ENCODE measurements at places on chromosomes 1 and 21.

DNA sequence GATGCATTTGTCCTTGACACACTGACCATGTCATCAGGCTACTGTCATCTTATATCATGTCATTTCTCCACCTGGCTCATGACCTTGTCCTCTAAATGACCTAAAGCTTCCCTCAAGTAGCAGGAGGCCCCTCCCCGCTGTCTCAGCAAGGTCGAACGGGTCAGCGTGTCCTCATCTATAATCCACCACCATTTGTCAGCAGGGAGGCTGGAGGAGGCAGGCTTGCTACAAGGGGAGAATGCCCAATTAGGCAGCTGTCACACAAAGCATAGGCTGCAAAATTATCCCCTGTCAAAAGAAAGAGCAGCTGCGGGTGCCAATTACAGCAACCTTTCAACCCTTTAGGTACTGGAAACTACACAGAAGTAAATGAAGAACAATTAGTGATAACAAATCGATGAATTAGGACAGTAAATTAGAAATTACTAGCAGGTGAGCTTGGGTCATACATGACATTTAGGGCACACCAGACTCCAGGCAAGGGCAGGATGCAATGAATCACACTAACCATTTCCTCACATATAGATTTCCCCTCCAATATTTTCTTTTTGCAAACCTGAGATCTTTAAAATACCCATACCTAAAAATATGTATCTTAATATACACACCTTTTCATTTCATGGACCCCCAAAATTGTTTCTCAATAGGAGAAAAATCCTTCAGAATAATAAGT, 61.2 kb downstream of the NRIP1 start:
- DNase-seq = no peak

GRCh38 chr1:154797175-154797574, 72.9 kb downstream of the KCNN3 start:
- DNase-seq = no peak

DNA sequence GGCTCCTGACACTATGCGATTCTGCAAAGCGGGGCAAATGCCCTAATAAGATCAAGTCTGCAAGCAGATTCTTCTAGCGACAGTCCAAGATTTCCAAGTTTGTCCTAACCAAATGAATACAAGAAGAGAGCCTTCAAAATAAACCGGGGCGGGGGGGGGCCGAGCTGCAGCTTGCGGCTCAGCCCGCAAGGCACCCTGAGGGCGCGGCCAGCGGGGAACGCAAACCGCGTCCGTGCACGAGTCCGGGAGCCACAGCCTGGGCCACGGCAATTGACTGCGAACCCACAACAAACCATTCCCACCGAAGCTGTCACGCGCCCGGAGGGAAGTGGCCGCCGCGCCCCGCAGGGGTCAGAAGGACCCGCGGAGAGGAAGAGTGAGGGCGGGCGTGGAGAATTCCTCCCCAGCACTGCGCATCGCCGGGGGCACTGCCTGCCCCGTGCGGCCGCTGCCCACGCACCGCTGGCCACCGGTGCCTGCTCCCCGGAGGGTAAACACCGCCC, 687 bp downstream of the TGFBR3 start:
- DNase-seq = peak; percentile 71

DNA sequence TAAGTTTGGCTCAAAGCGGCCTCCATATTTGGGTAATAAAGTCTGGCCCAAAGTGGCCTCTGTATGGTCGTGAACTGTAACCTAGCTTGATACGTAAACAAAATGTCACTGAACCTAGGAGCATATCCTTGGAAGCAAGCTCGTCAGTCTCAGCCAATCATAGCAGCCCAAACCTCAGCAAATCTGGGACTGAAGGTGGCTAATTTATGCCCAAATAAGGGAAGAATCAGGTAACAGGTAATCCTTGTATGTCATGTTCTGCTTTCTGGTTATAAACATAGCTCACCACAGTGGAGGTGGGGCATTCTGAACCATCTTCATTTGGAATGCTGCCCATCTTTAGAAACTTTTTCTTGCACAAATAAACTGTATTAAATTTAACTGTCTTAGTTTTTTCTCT, 281.1 kb downstream of the TTLL7 start:
- no peak for DNase-seq

- no peak for DNase-seq
Observed at GRCh38 chr1:214452152-214452784, 99.1 kb downstream of the PTPN14 start.

- DNase-seq = no peak
Observed at GRCh38 chr1:230109895-230110667, 43.0 kb downstream of the GALNT2 start.

DNA sequence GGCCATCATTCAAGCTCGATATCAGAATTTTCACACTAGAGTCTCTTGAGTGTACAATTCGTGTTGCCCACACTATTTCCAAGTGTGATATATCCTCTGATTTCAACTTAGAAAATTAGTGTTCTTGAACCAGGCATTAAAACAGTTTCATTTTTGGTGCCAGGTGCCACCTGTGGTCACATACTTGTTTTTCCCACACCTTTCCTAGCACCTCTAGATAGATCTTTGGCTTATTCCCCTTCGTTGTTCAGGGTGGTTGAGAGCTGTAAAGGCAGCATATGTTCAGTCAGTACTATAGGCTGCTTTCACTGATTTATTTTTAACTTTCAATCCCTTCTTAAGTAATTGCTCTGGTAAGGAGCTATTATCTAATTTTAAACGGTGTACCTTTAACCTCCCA, 131.1 kb downstream of the NEK7 start:
- no peak for DNase-seq

GRCh38 chr1:93800856-93801255, 78.2 kb downstream of the DNTTIP2 start:
- DNase-seq = no peak

GRCh38 chr1:212070720-212071302, 35.3 kb downstream of the DTL start:
- DNase-seq = no peak

- DNase-seq = no peak
Observed at GRCh38 chr1:200473698-200474371, 64.0 kb upstream of the ZNF281 start.

DNA sequence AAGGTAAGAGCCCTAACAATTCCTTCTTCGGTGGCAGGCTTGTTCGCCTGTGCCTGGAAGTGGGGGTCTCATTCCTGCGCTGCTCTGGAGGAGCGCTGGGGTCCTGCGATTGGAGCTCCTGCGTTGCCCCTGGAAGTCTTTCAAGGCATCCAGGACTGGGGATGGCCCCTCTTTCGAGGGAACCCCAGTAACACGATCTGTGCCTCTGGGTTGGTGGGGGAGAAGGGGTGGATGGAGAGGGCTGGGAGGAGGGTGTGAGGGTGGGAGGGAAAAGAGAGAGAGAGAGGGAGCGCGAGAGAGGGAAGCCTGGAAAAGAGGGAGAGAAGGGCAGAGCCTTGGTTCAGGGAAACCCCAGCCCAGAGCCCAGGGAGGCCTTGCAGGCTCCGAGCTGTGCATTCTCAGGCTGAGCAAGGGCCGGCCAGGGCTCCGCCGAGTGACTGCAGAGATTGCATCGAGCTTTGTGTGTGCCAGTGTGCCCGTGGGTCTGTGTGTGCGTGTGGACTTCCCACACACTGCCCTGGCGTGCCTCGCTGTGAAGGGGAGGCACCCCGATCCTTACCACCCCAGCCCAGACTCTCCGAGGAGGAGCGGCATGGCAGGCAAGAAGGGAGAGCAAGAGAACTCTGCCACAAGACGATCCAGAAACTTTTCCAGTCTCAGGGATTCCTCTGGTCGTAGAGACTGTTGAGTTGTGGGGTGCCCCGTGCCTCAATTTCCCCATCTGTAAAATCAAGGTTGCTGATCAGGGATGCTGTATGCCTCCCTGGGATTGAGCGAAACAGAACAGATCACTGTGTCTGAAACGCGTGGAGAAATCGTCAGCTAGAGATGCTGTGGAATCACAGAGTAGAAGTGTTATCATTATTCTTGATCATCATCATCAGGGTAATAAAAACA, 619 bp downstream of the BCL9 start:
- peak; percentile 73 for DNase-seq

DNA sequence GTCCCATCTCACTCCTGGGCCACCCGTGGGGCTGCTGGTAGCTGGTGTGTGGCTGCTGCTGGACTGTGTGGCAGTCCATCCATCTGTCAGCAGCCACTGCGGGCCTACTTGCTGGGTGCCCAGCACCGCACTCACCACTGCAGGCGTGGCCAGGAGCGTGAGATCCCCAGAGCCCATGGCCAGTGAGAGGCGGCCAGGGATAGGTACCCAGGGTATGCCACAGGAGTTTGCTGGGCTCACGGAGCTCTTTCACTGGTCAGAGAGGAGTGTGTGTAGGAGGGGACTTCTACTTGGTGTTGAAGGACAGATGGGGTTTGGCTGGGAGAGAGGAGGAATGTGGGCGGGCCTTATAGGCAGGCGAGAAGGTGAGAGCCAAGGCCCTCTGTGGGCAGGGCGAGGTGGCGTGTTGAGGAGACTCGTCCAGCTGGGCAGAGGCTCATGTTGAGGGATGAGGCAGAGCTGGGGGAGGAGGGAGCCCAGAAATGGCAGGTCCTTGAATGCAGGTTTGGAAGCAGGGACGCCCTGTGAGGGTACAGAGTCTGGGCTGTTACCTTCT, 15.0 kb downstream of the QSOX1 start:
- DNase-seq = peak; percentile 44
